ENCODE measurements at places on chromosomes 5 and 9.

GRCh38 chr5:124683917-124684555, 62.4 kb downstream of the ZNF608 start:
- DNase-seq, result no peak

DNA sequence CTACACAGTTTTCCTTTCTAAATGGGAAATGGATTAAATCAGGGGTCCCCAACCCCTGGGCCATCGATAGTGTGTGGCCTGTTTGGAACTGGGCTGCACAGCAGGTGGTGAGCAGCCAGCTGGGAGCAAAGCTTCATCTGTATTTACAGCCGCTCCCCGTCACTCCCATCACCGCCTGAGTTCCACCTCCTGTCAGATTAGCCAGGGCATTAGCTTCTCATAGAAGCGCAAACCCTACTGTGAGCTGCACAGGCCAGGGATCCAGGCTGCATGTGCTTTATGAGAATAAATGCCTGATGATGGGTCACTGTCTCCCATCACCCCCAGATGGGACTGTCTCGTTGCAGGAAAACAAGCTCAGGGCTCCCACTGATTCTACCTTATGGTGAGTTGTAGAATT, 41.2 kb upstream of the FLT4 start:
- DNase-seq, result no peak

- no peak for DNase-seq
Observed at GRCh38 chr9:132443951-132444607, 34.1 kb downstream of the CFAP77 start.

- DNase-seq, result no peak
Observed at GRCh38 chr9:12463641-12464040, 229.5 kb upstream of the TYRP1 start.

GRCh38 chr5:2433086-2433485, 318.4 kb downstream of the IRX2 start:
- DNase-seq, result no peak

DNA sequence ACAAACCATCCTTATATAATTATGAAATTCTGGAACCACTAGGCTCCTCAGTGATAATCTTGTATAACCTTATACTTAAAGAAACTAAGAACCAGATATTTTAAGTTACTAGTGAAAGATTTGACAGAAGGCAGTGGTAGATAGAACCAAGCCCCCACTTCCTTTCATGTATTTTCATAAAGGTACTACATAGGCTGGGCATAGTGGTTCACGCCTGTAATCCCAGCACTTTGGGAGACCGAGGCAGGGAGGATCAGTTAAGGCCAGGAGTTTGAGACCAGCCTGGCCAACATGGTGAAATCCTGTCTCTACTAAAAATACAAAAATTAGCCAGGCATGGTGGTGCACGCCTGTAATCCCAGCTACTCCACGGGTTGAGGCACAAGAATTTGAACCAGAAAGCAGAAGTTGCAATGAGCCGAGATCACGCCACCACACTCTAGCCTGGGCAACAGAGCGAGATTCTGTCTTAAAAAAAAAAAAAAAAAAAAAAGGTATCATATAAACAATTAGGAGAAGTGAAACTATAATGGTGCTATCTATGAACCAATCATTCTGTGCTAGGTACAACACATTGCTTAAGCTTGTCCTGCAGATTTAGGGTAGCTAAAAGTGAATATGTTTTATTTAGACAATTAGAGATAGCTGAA, 27.9 kb upstream of the DTWD2 start:
- no peak for DNase-seq

GRCh38 chr5:134371834-134372340, 518 bp downstream of the UBE2B start:
- peak; percentile 23 for DNase-seq

DNA sequence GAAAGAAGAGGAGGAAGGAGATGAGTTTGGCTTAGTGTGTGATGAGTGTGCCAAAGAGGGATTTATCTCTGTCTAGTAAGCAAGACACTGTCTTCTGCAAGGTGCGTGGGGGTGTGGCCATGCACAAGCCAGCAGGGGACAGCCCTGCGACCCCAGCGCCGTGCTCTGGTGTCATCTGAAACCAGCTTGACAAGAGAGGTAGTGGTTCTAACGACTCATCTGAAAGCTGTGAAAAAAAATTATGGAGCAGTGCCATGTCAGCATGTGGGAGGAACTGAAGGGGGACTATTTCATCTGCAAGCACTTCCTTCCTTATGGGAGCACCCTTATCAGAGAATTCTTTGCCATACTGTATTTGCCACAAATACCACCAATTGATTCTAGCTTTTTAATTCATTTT, 398.6 kb downstream of the PSAT1 start:
- DNase-seq, result no peak

- no peak for DNase-seq
Observed at GRCh38 chr9:104319198-104319597, 184.9 kb upstream of the OR13F1 start.

DNA sequence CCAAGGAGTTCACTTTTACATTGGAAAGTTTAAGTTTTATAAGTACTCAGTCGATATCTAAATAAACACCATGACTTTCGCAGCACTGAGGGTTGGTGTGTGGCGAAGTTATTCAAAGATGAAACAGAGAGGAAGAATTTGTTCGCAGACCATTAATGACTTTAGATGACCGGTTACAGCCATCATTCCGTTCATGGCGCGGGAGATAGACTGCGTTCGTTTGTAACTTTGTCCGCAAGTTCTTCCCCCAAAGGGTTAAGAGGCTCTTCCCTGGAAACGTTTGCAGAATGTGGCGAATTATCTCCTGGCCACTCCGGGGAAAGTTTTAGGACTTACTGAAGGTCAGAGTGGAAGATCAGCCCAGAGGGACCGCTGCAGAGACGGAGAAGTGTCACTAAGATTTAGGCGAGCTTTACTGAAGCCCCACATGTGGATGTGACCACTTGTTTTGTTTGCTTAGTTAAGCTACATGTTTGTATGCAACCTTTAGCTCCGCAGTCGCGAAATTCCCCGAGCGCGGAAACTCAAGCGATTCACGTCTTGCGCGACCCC, 2.2 kb upstream of the FOXD1 start:
- no peak for DNase-seq

DNA sequence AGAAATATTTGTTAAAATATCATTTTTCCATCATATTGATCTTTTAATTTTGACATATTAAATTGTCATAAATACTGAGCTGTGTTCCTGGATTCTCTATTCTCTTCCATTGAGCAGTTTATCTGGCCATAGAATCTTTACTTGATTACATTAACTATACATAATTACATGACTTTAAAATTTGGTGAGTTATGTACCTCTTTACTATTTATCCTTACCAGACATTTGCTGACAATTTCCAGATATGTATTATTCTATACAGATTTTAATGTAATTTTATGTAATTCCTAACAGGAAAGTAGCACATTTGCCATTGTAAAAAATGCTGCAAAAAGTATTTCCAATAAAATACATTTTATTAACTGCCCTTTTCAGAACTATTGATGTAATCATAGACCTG, 770.3 kb downstream of the KCTD16 start:
- no peak for DNase-seq

DNA sequence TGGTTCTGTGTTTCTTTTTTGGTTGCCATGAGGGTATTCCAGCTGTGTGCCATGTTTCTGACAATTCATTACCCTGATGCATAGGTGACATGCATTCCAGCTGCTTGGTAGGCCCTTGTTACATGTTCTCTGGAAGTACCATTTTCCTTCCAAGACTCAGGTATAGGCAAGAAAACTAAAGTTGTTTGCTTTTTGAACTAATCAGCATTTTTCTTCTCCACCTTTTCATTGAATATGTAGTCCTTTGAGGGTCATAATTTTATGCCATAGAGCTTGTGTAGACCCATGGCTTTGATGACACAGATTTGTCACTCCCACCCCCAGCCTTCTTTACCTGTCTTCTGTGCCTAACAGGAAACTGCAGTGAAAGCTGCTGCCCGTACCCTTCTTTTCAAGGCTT, 339.2 kb downstream of the MED10 start:
- no peak for DNase-seq

- DNase-seq, result no peak
Observed at GRCh38 chr9:81861644-81862043, 66.6 kb upstream of the SPATA31D4 start.

- DNase-seq, result no peak
Observed at GRCh38 chr9:132742821-132743311, 72.6 kb downstream of the GTF3C4 start.

DNA sequence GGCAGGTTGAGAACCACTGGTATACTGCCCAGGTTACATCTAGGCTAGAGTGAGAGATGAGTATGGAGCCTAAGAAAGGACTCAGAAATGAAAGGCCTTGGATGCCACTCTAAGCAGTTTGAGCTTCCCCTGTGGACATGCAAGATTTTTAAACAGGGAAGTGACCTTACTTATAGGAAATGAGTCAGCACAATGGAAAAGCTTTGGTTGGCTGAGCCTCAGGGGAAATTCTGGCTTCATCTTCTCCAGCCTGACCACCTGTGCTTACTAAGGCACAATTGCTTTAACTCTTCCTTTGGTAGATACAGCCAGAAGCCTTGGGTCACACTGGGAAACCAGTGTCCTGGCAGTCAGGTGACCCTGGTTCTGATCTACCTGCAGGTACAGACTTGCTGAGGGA, 380.2 kb upstream of the ZNF462 start:
- peak; percentile 34 for DNase-seq

- peak; percentile 9 for DNase-seq
Observed at GRCh38 chr5:87411973-87412629, 629 bp downstream of the CCNH start.

DNA sequence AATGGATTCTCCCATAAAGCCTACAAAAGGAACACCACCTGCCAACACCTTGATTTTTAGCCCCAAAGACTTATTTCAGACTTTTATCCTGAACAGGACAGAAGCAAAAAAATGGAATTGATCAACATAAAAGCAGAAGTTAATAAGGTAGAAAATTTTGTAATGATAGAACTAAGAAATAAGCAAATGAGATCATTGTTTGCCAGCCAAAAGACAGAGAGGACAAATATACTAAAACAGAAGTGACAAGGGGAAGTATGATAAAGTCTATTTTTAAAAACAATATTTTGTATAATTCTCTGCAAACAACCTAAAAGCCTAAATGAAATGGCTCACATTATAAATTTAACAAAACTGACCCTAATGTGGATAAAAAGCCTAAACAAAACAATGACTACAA, 110.5 kb upstream of the PRSS3 start:
- no peak for DNase-seq

DNA sequence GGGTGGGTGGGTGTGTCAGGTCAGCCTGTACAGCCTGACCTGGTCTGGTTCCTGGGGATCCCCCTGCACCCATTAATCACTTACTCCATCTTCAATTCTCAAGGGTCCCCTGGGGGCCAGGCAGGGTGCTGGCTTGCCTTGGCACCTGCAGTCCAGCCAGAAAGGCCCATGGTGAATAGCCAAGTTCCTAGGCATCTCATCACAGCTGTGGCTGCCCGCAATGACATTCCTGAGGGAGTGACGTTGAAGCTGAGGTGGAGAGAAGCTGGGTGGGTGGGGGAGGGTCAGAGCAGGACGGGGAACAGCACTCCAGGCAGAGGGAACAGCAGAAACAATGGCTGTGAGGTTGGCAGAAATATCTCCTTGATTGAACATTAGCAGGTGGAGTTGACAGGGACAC, 10.6 kb downstream of the HMCN2 start:
- DNase-seq, result peak; percentile 71

GRCh38 chr9:130157079-130157478, 15.1 kb upstream of the NCS1 start:
- no peak for DNase-seq

GRCh38 chr5:137566780-137567179, 67.7 kb upstream of the SPOCK1 start:
- peak; percentile 44 for DNase-seq

GRCh38 chr9:94554439-94555331, at the start of gene PCAT7:
Gene PCAT7 (plus strand): TSS chr9:94555083.
- DNase-seq, result peak; percentile 92

- no peak for DNase-seq
Observed at GRCh38 chr9:72154468-72155285, 5.4 kb downstream of the GDA start.

GRCh38 chr9:28365728-28366127, 792.4 kb upstream of the C9orf72 start:
- no peak for DNase-seq

- DNase-seq, result no peak
Observed at GRCh38 chr5:138287246-138287645, 12.8 kb upstream of the GFRA3 start.

GRCh38 chr9:16184964-16185646, 632.3 kb downstream of the CCDC171 start:
- peak; percentile 21 for DNase-seq

DNA sequence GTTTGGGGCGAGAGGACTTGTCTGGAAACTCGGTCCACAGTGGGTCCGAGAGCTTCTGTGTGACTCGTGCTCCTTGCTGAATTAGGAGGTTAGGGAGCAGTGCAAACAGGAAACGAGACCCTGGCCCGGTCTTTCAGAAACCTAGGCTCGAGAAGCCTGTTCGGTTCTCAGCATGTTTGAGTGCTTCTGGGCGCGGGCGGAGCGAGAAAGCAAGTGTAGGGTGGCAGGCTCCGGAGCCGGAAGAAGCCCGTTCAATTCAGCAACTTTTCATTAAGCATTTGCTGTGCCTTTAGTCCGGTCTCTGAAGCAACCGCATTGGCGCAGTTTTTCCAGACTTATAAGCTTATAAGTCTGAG, 547 bp downstream of the CLTA start:
- DNase-seq, result no peak

GRCh38 chr9:106529616-106530015, 333.4 kb upstream of the ZNF462 start:
- DNase-seq, result no peak

DNA sequence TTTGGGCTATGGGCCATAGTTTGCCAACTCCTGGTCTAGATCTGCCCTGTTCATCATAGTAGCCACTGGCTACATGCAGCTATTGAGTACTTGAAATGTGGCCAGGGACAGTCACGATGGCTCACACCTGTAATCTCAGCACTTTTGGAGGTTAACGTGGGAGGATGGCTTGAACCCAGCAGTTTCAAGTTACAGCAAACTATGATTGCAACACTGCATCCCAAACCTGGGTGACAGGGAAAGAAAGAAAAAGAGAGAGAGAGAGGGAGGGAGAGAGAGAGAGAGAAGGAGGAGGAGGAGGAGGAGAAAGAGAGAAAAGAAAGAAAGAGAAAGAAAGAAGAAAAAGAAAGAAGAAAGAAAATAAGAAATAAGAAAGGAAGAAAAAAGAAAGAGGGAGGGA, 5.1 kb upstream of the GMCL2 start:
- no peak for DNase-seq

- no peak for DNase-seq
Observed at GRCh38 chr9:135355521-135356011, 124.0 kb upstream of the PPP1R26 start.

Measured in H4 (cell line).